Fibroblast of lung (primary cell): ENCODE measurements at places on chromosomes 3 and 15. TPM values are rescaled to one million over a fixed set of nuclear protein-coding genes. Genes with fewer than 3 reads are reported as not detected.

DNA sequence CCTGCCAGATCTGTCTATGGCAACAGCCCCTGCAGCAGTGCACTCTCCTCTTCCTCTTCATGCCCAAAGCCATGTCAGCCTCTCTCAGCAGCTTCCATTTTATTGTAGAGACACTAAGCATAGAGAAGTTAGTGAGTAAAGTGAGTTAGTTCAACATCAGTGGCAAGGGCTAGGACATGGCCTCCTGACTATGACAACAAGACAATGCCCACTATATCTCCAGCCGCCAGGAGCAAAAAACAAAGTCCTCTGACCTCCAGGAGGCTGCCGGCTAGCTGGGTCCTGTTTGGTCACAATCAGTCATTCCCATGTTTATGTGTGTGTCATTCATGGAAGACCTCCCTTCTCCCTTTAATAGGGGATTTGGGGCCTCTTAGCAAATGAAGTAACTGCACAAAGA, 14.9 kb downstream of the NR1I2 start:
- no peak for DNase-seq

- DNase-seq: no peak
Observed at GRCh38 chr15:73617301-73617831, 15.8 kb downstream of the NPTN start.

GRCh38 chr15:31393444-31394091, 66.9 kb downstream of the KLF13 start:
- no peak for DNase-seq

- DNase-seq: no peak
Observed at GRCh38 chr3:26614006-26614685, 8.4 kb upstream of the LRRC3B start.

Gene CERS3
- total RNA-seq: not detected in 2 replicates

DNA sequence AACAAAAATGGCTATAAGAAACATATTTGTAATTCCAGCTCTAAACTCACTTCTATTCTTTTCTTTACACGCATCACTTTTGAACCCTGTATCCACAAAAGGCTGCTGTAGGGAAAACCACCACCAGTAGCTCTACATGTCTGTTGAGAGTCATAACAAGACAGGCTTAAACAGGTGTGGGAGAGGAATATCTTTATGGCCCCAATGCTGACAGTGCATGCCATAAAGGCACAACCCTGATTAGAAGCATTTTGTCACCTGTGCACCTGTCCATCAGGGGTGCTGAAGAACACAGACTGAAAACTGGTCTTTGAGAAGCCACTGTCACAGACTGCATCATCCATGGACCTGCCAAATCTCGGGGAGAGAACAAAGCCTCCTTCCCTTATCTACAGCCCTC, 11.6 kb upstream of the CSPG5 start:
- no peak for DNase-seq

Gene SENP8
- 2.6 and 3.0 TPM in 2 replicates for total RNA-seq

Gene UCN2
- 0.26 and 0.66 TPM in 2 replicates for total RNA-seq

- DNase-seq: no peak
Observed at GRCh38 chr15:37818152-37818677, 116.2 kb upstream of the TMCO5A start.

GRCh38 chr15:42457445-42458442, 33.2 kb downstream of the ZNF106 start:
- peak; percentile 96 for DNase-seq
